ENCODE measurements at places on chromosomes 4 and X.

GRCh38 chr4:28378109-28378830 is 1517.6 kb downstream of the STIM2 start:
- no peak for DNase-seq

DNA sequence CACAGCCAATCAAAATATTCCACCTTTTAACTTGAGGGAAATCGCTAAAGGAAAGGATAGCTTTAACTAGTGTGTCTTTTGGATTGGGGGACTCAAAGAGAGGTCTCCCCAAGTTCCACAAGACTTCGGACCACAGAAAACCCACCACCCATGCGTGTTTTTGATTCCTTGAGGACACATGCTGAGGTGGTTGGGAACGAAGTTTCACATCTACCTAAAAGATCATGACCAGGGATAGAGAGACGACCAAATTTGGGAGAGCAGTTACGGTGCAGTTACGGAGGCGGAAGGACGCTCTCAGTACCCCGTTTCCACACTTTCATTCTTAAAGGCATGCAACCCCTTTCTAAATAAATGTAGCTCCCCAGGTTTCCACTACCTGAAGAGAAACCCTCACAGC is 1.1 kb downstream of the PCYT1B start:
- no peak for DNase-seq

DNA sequence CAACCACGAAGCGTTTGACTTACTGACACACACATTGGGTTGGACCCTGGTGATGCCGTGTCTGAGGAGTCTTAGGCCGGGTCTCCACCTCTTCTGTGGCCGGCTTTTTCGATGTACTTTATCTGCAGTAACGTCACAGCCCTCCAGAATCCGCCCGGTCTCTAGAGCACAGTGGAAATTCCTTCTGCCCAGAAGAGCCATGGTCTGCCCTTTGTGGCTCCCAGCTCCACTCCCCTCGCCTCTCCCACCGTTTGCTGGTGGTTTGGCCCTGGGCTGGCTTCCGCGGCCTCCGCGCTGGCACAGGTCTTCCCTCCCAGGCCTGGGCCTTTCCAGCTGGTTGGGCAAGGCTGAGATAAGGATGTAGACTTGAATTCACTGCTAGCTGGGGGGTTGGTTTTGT is 4.3 kb downstream of the MAEA start:
- DNase-seq, result no peak

DNA sequence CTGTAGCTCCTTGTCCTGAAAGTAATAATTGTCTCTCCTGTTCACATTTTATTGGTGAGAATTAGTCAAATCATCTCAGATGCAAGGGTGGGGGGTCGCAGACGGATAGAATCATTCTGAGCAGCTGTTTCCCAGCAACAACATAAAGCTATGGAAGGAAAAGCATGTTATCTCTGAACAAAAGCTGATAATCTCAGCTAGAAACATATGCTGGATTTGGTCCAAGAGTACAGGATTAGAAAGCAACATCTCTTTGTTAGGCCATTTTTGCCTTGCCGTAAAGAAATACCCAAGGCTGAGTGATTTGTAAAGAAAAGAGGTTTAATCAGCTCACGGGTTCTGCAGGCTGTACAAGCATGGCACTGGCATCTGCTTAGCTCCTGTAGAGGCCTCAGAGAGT is 472.8 kb upstream of the BOD1L1 start:
- no peak for DNase-seq

- DNase-seq, result no peak
Measured at GRCh38 chr4:154078504-154079350, 289.8 kb upstream of the SFRP2 start.

DNA sequence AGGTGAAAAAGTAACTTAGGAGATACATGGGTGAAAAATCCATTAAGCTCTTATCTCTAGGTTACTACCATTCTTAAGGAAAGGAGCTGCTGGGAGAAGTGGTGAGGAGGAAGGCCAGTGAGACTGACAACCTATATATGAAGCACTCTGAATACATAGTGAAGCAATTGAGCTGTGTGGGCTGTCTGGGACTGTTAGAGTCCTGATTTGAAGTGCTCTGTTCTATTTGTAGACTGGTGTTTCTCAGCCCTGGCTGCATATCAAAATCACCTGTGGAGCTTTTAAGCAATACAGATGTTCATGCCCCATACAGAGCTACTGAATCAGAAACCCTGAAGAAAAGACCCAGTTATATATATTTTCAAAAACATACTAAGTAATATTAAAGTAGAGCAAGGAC is 3.9 kb downstream of the SERTM2 start:
- DNase-seq, result no peak

DNA sequence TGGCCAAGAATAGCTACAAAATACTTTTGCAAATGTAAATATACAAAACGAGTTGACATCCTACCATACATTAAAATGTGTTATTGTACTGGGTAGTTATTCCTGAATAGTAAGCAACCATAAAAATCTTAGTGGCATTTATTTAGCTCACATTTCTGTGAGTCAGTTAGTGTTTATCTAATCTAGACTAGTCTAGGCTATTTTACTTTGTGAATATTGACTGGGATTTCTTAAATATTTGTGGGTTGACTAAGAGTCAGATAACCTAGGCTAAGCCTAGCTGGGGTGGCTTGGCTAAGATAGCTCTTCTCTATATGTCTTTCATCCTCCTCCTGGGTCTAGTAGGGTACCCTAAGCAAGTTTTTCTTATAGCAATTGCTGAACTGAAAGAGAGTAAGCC is 543.8 kb upstream of the DIAPH2 start:
- DNase-seq, result no peak

GRCh38 chrX:15913146-15913545 is 58.5 kb upstream of the AP1S2 start:
- DNase-seq, result no peak

GRCh38 chr4:41661442-41662076 is 87.0 kb downstream of the PHOX2B start:
- DNase-seq, result no peak

- DNase-seq, result no peak
Measured at GRCh38 chrX:18151157-18151556, 69.5 kb downstream of the BEND2 start.

DNA sequence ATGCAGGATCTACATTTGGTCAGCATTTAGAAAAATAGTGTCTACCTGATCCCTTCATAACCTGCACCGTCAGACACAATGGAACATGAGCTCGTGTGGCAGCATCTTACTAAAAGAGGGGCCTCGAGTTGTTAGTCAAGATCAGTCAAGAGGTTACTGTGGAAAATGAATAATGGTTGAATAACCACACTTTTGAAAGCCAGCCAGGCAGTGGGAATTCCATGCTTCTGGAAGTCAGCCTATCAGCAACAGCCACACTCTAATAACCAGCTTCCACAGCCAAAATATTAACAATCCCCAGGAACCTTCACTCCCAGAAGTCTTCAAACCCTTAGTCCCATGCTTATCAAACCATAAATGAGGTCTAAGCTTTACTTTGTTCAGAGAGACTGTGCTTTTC is 234.3 kb downstream of the HS3ST1 start:
- DNase-seq, result no peak

GRCh38 chrX:146141221-146141620 is 323.6 kb downstream of the SLITRK2 start:
- DNase-seq, result no peak

GRCh38 chrX:150313514-150313913 is 49.6 kb upstream of the MAMLD1 start:
- DNase-seq, result no peak

DNA sequence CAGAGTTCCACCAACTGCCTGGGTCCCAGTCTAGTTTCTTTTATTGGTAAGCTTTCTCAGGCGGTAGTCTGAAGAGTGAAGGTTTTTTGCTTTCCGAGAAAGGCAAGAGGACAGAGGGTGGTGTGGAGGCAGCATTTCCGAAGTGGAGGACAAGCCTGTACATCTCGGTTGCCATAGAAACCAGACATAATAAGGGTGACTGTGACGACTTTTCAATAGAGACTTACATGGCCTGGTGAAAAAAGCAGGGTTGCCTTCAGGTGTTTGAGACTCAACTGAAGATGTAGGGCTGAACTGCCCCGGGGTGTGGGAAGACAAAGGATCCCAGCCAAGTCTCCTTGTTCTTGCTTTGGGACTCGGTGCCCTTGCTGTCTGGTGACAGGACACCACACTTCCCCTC is 53.6 kb upstream of the RAB40AL start:
- DNase-seq, result no peak

DNA sequence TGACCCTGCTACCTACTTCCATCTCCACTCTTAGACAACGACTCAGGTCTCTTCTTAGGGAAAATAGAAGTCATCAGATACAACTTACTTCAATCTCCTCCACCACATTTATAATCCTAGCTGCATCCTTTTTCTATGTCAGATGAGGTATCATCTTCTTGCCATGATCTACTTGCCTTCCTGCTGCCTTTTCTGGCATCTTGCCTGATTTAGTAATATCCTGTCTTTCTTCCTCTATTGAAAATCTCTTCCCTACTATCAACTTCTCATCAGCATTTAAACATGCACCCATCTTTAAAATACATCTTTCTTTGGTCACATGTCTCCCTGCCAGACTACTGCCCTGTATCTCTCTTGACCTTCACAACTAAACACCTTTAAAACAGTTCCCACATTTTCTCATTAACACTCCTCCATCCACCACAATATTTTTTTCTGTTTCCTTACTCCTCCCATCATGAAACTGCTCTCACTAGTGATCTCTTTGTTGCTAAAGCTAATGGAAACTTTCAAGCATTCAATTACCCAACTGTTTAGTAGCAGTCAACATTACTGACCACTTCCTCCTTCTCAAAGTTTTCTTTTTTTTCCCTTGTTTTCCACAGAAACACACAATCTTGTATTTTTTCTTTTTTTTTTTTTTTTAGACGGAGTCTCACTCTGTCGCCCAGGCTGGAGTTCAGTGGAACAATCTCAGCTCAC is 100.8 kb upstream of the CXorf66 start:
- no peak for DNase-seq

- DNase-seq, result no peak
Measured at GRCh38 chr4:11264841-11265240, 163.9 kb downstream of the HS3ST1 start.

DNA sequence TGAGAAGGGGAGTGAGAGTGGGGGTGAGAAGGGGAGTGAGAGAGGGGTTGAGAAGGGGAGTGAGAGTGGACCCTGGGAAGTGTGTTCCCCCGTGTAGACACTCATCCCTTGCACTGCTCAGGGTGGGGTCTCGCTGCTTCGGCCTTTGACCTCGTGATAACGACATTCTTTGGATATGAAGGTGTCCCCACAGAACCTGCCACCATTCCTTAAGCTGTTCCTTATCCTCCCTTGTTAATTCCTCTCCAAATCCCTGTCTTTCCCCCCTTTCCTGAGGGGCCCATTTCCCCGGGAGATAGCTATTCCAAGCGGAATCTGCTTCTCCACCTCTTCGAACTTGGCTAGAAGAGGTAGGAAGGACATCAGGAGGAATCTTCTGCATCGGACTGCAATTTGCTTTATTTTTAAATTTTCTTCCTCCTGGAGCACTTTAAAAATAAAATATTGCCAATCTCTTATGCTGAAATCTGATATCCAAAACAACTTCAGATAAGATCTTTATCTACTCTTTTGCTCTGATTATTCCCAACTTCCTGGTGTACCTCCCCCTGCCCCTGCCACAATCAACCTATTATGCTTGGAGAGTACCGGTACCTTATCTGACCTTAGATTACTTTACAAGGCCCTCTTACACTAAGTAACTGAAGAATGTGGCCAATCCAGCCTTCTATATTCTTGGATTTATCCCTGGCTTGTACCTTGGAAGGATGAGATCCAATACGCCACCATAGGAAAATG is 15.6 kb downstream of the TRIML1 start:
- DNase-seq, result no peak

DNA sequence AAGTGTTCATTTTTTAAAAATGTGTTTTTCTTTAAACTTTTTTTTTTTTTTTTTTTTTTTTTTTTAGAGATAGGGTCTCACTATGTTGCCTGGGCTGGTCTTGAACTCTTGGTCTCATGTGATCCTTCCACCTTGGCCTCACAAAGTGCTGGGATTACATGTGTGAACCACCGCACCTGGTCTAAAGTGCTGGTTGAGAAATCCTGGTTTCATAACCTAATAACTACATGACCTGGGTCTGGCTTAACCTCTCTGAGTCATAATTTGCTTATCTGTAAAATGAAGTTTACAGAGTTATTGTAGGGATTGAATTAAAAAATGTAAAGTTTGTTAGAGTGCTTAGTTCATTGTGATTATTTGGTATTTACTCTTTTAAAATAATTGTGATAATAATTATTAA is 5.2 kb downstream of the HSD17B13 start:
- no peak for DNase-seq

GRCh38 chr4:14695095-14695845 is 307.0 kb upstream of the CPEB2 start:
- no peak for DNase-seq

GRCh38 chr4:36997727-36998126 is 246.8 kb upstream of the NWD2 start:
- no peak for DNase-seq

DNA sequence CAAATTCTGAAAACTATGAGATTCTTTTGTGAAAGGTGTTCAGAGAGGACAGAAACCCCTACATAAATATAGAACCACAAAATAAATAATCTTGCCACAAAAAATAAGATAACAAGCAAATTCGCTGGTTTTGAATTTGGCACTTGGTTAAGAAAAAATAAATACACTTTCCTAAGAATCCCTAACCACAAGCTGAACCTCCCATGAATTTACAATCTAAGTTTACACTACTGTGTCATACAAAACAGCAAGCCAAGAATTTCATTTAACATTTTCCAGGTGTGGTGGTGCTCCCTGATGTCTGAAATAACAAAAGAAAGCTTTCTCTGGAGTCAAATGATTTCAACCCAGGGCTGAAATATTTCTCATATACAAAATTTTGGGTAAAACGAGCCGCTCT is 121.0 kb downstream of the KCNIP4 start:
- no peak for DNase-seq

DNA sequence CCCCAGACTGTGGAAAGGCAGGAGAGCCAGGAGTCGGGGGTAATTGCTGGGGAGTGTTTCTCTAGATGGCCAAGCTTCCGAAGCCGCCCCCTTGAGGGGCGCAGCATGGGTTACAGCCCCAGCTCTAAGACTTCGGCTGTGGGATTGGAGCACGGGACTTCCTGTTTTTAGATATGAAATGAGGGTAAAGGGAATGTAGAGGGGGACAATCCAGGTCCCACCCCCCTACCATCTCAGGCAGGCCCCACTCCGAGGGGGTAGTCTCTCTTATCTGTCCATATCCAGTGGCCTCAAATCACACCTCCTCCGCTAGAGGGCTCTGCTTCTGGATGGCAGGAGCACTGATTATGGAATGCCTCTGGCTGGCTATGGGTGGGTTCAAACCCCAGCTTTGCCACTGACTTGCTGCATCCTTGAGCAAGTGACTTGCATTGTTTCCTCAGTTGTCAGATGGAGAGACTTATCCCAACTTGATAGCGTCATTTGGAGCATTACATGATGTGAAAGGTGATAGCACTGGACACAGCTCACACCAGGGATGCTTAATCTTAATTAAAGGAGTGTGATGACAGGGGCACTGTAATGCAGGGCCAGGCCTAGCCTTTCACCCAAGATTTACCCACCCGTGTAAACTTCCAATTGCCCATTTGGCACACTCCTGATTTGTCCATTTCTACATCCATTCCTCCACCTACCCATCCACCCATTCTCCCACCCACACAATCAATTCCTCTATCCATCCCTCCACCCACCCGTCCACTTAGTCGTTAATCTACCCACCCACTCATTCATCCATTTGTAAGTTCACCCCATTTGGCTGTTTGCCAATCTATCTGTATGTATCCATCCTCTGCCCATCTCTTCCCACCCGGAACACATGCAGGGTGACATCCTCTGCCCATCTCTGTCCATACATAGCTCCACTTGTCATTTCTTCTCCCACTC is 848 bp upstream of the KCND1 start:
- no peak for DNase-seq
